Activated CD4-positive, alpha-beta memory T cell treated with anti-CD3 and anti-CD28 coated beads for 36 hours (primary cell): ENCODE measurements at places on chromosomes 16 and 17. TPM values are rescaled to one million over a fixed set of nuclear protein-coding genes. Genes with fewer than 3 reads are reported as not detected.
A peak's percentile ranks its signal among the peaks of the same experiment; 100 is the strongest.

DNA sequence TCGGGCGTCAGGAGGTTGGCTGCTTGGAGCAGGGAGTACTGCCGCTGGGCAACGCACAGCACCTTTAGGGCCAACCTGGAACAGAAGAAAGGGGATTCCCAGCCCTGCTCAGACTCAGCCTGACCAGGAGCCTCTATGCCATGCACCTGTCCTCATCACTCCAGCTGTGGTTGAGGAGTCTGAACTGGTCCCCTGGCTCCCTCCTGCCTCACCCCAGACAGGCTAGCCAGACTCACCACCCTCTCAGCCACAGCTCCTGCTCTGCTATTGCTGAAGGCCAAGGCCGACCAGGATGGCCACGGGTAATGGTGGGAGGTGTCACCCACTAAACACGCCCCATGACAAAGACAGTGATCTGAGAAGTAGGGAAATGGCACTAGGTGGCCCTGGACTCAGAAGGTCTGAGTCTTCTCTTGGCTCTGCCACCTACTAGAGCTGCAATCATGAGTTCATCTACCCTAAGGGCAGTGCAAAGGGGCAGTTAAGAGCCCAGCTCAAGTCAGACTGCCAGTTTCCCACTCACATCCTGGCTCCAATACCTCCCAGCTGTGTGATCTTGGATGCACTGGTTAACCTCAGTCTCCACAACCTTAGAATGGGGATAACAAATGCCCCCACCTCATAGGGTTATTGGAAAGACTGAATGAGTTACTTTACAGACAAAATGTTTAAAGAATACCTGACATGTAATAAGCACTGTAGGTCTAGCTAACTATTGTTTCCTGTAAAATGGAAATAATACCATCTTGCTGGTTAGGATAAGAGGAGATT is 13.8 kb upstream of the GFAP start:
- no peak for DNase-seq

SLC38A8 gene
- not detected for total RNA-seq

- DNase-seq, result no peak
These were observed 64.2 kb downstream of the STH start for GRCh38 chr17:46063241-46063640.

GRCh38 chr16:54631782-54632181 is 298.9 kb upstream of the IRX5 start:
- no peak for DNase-seq

DNA sequence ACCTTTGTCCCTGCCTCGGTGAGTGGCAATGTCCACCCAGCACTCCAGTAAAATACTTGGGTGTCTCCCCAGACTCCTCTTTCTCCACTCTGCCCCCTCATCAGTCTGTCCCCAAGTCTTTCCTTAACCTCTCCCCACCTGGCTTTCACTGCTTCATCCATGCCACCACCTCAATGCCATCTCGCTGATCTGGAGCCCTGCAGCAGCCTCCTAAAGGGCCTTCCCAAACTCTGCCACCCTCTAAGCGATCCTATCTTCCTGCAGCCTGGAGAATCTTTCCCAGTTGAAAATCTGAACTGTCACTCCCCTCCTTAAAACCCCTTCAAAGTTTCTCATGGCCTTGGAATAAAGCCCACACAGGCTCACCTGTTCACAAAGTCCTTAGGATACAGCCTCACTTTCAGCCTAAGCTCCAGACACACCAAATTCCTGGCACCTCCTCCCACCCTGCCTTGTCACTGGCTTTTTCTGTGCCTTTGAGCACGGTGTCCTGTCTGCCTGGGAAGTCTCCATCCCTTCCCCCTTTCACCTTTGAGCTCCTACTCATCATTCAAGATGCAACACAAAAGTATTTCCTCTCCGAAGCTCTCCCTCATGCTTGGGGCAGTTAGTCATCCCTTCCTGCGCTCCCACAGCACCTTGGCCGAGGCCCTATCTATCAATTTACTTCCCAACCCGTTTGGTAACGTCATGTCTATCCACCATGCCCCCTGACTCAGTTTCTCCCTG is 2.8 kb downstream of the WNK4 start:
- no peak for DNase-seq

DNA sequence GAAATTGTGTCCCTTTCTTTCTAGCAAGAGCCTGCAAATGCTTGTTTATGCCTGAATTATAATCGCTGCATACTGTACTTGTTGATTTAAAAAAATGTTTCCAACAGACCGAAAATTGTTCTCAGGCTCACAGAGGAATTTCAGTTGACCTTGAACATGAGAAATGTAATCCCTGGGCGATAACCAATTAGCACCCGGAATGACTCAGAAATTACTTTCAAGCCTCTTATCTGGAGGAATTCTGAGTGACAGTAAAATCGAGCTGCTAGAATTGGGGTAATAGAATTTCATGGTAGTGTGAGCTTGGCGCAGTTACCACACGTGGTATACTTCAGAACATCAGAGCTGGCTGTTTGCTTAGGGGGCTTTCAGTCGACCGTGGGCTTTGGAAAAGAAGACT is 139.1 kb upstream of the CACNG3 start:
- no peak for DNase-seq

CLDN9 gene
- total RNA-seq, result not detected

DNA sequence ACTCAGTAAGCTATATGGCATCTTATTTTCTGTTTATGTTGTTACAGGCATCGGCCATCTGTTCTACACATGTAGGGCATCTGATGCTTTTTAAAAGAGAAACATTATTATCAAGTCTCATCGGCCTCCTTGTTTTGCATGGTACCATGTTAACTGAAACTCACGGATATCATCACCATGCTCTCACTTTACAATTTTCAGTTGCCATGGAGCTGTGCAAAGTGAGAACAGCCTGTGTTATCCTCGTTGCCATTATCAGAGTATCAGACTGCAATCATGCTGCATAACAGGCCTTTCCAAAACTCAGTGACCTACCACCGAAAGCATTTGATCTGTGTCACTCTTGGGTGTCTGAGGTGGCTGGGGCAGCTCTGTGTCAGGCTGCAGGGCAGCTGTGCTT is 110.3 kb downstream of the C17orf67 start:
- DNase-seq, result no peak

DNA sequence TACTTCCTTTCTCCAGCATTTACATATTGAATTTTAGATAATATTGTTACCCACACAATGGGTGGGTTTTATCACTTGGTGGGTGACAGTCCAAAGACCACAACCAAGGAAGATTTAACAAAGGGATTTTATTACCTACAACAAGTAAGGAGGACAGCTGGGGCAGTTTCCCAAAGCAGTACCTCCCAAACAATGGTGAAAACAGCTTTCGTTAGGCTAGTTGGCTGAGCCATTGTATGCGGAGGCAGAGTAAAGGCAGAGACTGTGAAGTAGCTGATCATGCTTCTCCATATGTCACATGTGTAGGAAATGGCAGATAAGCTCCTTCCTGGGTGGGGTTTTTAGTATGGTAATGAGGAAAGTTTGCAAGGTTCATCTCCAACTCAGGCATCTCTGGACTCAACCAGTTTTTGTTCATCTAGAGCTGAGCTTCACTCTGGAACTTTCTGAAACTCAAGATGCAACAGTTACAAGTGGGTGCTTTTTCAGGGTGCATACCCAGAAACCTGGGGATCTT is 104.3 kb upstream of the PSMD7 start:
- no peak for DNase-seq

KRT17 gene
- total RNA-seq, result not detected

COIL gene
- 16.9 TPM for total RNA-seq

DNA sequence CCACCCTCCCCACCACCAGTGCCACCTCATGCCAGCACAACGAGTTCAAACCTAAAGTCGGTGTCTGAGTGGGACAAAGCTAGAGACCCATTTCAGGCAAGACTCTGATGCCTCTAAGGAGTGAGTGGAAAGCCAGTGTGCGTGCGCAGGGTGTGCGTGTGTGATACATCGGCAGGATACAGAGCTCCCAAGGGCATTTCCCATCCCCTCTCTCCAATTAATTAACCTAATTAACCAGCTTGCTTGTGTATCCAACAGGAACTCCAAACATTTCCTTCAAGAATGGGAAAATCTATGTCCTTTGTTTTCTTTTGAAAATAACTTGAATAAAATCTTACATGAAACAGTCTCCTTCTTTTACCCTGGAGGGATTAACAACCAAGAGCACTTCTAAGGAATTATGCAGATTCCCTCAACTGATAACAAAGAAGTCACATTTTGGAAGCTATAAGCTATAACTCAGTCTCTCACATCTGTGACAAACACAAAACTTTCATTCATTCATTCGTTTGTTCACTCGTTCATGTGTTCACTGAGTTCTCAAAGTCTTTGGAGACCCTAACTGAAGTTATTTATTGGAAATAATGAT is 9.9 kb downstream of the ATPAF2 start:
- no peak for DNase-seq

RHBDL3 gene
- total RNA-seq, result not detected

DNA sequence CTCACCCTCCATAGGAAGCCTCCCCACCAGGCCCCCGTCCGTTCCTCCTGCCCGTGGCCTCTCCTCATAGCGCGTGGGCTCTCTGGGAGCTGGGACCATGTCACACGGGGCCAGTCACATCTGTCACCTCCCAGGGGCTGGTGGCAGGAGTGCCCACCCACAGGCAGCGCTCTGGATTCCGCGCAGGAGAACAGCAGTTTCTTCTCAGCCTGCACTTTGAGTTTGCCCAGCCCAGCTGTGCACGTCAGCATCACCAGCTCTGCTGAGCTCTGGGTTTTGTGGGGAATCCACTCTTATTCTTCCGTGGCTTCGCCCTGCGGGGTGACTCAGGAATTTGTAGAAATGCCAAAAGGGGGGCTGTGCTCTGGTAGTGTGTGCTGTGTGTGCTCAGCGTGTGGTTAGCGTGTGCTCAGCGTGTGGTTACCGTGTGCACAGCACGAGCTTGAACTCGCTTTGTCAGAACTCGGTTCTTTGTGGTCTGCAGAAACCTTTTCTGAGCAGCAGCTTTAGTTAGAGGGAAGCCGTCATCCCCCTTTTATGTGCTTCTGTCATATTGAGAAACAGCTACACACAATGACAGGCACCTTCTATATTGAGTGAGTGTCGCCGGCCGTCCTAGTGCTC is 3.2 kb downstream of the ACSF3 start:
- DNase-seq, result peak; percentile 72

- no peak for DNase-seq
These were observed 3.2 kb downstream of the KRTAP9-9 start for GRCh38 chr17:41258406-41258805.

DNA sequence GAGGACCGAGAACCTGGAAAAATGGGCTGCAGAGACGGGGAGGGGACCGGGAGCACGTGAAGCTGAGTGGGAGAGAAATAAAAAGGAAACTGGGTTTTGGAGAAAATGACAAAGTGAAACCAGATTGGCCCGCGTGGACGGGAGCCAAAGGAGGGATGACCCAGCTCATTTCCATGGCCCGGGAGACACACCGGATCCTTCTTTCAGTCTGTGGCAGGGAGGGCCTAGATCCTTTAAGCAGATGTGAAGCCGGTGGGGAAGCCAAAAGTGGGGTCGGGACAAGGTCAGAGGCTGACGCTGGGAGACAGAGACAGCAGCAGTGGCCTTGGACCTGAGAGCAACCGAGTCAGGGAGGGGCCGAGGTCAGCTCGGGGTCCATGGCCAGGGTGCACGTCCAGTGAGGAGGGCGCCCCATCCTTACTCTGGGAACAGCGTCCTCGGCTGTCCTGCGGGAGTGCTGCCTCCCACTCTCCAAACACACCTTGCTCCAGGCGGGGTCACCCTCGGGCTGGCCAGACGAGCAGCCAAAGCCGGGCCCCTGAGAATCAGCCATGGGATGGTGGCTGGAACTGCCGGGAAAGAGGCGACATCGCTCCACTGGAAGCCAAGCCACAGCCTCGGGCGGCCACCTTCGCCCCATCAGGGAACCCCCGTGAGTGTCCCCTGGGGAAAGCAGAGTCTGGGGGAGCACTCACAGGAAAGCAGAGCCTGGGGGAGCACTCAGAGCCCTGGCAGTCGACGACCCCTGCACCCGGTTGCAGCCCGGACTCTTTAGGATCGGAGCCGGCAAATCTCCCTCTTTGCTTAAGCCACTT is 17.3 kb downstream of the CA5A start:
- DNase-seq, result no peak

- DNase-seq, result peak; percentile 74
These were observed 49.8 kb upstream of the BAHCC1 start for GRCh38 chr17:81345228-81346089.

GRCh38 chr16:69225121-69225520 is 38.2 kb downstream of the SNTB2 start:
- DNase-seq, result no peak

- DNase-seq, result no peak
These were observed 118.3 kb downstream of the PPM1E start for GRCh38 chr17:58873926-58874325.

GRCh38 chr17:37280841-37281240 is 94.9 kb upstream of the C17orf78 start:
- DNase-seq, result no peak

SLFN11 gene
- total RNA-seq, result 68.8 TPM

DNA sequence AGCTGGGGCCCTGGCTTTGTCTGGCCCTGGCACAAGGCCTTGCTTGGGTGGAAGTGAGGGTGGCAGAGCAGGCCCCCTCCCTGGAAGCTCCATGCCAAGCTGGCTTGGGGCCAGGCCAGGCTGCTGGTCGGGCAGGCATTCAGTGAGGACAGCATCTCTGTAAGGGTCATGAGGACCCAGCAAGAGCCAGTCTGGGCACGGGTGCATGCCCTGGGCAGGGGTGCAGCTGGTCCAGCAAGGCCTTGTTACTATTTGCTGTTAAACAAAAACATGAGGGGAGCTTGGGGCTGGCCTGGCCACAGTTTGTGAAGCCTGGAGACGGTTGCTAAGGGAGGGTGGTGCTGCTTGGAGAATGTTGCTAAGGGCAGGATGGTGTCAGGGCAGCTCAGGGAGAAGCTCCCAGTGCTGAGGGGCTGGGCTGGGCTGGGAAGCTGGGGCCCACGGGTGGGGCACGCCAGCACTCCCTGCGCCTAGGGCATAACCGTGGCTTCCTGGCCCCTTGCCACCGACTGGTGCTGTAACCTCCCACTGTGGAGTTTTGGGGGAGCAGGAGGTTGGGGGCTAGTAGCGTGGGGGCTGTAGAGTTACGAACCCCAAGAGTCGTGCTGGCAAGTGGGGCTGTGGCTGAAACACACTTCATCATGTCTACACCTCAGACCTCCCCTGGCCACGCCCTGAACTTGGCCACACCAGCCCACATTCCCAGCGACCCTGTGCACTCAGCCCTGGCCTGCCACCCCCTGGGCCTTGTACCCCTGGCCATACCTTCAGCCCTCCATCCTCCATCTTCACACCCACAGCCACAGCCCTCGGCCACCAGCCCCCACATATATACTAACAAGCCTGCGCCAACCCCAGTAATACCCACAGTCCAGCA is 1.6 kb downstream of the TPPP3 start:
- DNase-seq, result no peak

GRCh38 chr16:28878083-28878926 is at the start of gene ATP2A1:
TSS of gene ATP2A1 (plus strand) at chr16:28878488. CDS start at chr16:28878672, 184 bp downstream.
- no peak for DNase-seq

TBX6 gene
- total RNA-seq, result 2.3 TPM
